ENCODE measurements at places on chromosomes 1 and 21.

DNA sequence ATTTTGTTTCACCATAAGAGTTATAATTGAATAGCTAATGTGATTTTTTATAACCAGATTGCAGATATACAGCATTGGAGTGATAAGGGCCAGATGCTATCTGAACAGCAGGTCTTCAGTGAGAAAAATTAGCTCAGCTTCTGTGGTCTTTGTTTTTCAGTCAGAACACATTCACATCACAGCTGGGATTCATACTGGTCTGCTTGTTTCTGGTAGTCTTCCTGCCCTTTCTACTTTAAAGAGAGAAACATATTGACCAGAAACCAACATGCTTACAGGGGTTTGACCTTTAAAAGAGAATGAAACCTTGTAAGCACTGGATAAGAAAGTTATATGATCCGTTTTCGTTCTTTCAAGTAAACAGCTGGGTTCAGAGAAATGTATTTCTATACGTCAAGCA is 213.7 kb upstream of the TMPRSS15 start:
- DNase-seq, result no peak

DNA sequence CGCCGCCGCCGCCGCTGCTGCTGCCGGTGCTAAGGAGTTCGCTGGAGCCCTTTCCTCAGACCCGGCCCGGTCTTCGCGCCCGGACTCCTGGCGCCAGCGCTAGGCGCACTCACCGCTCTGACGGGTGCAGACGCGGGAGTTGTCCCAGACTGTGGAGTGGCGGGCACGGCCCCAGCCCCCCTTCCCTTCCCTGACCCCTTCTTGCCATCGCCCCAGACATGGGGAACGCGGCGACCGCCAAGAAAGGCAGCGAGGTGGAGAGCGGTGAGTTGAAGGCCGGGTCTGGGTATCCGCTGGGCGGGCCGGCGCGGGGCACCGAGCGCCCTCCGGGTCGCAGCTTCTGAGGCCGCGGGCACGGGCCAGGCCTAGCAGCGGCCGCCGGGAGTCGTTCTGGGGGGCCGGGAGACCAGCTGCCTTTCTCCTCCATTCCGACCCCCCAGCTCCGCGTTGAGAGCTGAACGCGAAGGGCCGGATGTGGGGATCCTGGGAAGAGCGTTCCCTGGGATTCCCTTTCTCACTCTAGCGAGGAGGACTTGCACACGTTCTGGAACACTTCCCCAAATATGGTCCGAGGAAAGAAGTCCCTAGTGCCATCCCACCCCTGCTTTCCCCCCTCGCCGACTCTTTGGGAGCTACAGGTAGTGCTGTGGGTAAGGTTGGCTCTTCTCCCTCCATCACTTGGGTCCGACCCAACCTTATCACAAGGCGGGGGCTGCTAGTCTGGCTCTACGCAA is 65.8 kb upstream of the PRKACB start:
- DNase-seq, result no peak

DNA sequence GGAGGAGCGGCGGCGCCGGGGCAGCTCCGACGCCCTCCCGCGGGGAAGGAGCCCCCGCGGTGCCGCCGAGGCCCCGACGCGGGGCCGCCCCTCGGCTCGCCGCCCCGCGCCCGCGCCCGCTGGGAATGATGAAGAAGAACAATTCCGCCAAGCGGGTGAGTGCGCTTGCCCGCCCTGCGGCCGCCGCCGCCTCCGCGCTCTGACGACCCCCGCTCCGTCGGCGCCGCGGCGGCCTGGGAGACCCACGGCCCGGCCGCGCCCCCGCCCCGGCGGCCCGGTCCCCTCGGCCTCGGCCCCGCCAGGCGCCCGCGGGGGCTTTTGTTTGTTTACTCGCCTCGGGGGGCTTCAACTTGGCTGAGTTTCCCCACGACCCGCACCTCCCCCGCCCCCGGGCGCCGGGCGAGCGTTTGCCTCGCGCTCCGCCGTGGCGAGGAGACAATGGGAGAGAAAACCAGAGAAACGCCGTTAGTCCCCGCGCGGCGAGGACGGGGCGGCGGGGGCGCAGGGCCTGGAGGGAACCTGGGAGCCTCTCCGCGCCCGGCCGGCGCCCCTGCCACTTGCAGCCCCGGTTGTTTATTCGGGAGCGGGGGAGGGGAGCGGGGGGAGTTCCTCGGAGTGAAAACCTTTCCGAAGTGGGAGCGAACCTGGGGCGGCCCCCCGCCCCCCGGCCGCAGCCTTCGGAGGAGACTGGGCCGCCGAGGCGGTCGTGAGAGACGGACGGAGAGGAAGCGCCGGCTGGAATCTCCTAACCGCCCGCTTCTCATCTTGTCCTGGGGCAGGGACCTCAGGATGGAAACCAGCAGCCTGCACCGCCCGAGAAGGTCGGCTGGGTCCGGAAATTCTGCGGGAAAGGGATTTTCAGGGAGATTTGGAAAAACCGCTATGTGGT is 661 bp downstream of the PLEKHO1 start:
- DNase-seq, result no peak

- no peak for DNase-seq
Measured at GRCh38 chr1:192698731-192699130, 62.8 kb downstream of the RGS13 start.

DNA sequence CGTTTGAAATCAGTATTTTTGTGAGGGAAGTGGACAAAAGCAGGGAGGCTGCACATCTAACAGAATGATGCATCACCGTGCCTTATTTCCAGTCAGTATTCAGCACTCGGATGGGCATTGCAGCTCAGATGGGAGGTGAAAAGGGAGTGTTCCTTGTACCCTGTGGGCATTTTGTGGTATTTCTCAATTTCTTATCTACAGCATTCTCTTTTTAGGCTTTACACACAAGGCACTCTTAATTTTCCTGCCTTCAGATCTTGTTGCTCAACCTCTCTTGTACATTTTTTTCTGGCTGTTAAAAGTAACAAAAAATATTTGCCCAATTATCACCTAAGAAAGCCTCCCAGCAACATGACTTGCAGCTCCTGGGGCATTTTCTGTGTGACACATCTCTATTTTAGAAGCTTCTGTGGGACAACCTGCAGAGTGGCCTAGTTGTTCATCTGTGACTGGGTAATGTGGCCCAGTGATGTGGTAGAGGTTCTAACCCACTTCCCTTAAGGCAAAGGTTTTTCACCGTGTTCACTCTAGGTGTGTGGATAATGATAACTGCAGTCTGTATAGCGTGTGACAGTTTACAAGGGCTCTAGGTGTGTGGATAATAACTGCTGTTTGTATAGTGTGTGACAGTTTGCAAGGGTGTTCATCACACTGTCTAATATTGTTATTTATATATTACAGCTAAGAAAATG is 257.2 kb downstream of the PTGER3 start:
- no peak for DNase-seq
